Esophagus squamous epithelium (tissue), 5 donors: ENCODE measurements at places on chromosomes 4 and X.

DNA sequence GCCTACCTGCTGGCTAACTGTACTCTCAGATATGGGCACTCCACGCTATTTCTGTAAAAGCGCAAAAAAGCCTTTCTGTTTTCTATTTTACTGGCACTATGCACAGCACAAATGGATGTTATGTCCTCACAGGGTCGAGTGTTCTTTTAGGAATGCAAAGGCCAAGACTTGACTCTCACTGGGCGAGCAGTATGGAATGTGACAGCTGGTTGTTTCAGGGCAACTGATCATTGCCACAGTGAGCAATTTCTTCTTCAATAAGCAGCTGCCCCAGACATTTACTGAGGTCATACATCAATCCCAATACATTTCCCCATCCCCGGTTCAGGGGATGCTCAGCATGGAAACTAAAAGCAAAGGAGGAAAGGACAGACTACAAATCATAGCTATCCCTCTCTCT, 58.2 kb downstream of the PDE5A start:
- no peak overlapping the region for H3K4me3 ChIP-seq
- H3K27ac ChIP-seq = peak overlapping the region; percentile 47
- no peaks in the 10 kb centered on the region for H3K27me3 ChIP-seq
- no peaks in the 10 kb centered on the region for H3K4me1 ChIP-seq
- peaks cover 7% of the 10 kb centered on the region for H3K36me3 ChIP-seq
- DNase-seq = no peak

- no peak for DNase-seq
- no peak overlapping the region for H3K27ac ChIP-seq
- no peaks in the 10 kb centered on the region for H3K4me1 ChIP-seq
- no peaks in the 10 kb centered on the region for H3K27me3 ChIP-seq
Measured at GRCh38 chr4:97978791-97979488, 164.3 kb downstream of the STPG2 start.

GRCh38 chr4:179472164-179472563, 2029.9 kb upstream of the AGA start:
- DNase-seq = no peak
- no peaks in the 10 kb centered on the region for H3K4me1 ChIP-seq
- no peaks in the 10 kb centered on the region for H3K36me3 ChIP-seq
- no peak overlapping the region for H3K4me3 ChIP-seq
- H3K27me3 ChIP-seq = no peaks in the 10 kb centered on the region
- H3K27ac ChIP-seq = no peak overlapping the region

GRCh38 chr4:83019794-83020494, 9.3 kb upstream of the LIN54 start:
- no peak for DNase-seq
- no peak overlapping the region for H3K4me3 ChIP-seq
- no peaks in the 10 kb centered on the region for H3K36me3 ChIP-seq

DNA sequence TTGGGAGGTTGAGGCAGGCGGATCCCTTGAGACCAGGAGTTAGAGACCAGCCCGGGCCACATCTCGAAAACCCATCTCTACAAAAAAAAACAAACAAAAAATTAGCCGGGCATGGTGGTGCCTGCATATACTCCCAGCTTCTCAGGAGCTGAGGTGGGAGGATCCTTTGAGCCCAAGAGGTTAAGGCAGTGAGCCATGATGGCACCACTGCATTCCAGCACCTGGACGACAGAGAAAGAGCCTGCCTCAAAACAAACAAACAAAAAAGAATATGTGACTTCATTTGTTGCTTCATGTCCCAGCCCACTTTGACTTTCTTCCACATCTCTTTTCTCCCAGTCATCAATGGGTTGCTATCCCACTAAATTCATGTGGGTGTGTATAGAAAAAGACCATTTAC, 79.7 kb downstream of the BCOR start:
- peaks cover 7% of the 10 kb centered on the region for H3K4me1 ChIP-seq
- H3K36me3 ChIP-seq = no peaks in the 10 kb centered on the region
- DNase-seq = no peak
- H3K27ac ChIP-seq = no peak overlapping the region
- no peaks in the 10 kb centered on the region for H3K27me3 ChIP-seq

DNA sequence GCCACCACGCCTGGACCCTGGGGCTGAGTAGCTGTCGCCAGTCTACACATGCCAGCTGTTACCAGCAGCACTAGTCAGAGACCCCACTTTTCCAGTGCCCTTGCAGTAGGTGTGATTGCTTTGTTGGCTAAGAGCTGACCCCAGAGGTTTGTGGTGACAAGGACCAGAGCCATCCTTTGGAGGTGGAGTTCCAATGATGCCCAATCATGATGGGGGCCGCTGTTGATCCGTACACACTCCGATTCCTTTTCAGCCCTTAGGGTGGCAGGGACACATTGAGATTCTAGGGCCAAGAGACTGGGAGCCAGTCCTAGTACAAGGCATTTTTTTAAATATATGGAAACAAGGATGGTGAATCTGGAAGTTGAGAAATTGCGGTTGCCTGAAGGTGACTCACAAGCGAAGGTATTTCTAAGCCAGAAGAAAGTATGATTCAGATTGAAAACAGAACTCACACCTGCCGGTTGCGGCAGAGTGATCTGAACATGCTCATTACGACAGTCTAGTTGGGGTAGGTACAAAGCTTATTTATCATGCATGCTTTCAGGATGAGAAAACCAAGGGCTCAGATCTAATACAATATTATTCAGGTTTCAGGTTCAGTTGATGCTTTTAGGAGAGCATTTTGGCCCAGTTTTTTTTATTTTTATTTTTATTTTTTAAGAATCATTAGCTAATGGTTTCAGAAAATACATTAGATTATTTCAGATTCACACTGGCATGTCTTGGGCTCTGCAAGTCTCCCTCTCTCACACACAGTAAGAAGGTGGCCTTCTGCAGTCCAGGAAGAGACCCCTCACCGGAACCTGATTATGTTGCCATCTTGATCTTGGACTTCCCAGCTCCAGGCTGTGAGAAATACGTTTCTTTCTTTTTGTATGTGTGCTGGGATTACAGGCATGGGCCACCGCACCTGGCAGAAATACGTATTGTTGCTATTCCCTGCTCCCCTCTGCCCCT, 43.4 kb downstream of the SHROOM2 start:
- no peak overlapping the region for H3K27ac ChIP-seq
- no peak overlapping the region for H3K4me3 ChIP-seq
- no peaks in the 10 kb centered on the region for H3K27me3 ChIP-seq
- DNase-seq = no peak
- no peaks in the 10 kb centered on the region for H3K4me1 ChIP-seq

GRCh38 chr4:102525097-102525496, 23.9 kb downstream of the NFKB1 start:
- peaks cover 28% of the 10 kb centered on the region for H3K36me3 ChIP-seq
- H3K4me3 ChIP-seq = no peak overlapping the region
- no peak overlapping the region for H3K27ac ChIP-seq
- no peaks in the 10 kb centered on the region for H3K4me1 ChIP-seq
- DNase-seq = no peak

DNA sequence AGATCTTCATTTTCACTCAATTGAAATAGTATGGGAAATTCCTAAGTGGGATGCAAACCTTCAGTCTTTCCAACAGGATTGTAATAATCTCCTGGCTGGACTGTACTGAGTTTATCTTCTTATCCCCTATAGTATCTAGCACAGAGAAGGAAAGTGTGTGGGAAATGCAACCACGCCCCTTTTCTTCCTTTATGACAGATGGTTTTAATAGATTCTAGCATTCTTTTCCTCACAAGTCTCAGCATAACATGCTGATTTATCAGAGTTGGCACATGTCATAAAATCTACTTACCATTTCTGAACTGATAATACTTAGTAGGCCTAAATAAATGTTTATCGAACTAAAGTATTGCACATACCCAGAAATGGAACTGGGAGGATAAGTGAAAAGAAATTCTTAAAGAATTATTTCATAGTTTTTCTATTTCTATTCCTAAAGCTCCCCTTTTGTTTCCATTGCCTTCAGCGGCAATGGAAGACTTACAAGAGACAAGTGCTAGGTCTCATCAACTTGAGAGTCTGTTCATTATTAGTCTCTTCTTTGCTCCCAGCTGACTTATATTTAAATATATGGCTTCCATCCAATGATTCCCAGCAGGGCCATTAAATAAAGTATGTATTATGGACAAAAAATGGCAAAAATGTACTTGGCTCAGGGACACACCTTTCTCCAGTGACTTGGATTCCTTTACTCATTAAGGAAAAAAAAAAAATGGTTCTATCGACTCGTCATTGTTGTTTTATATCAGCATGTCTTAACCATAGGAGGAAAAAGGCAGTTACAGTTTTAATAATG, 484.5 kb downstream of the IL1RAPL1 start:
- H3K36me3 ChIP-seq = no peaks in the 10 kb centered on the region
- H3K4me1 ChIP-seq = no peaks in the 10 kb centered on the region
- no peak overlapping the region for H3K4me3 ChIP-seq
- H3K27ac ChIP-seq = no peak overlapping the region

GRCh38 chr4:82753725-82754410, 44.7 kb downstream of the SCD5 start:
- no peaks in the 10 kb centered on the region for H3K27me3 ChIP-seq
- no peaks in the 10 kb centered on the region for H3K36me3 ChIP-seq
- DNase-seq = no peak
- H3K4me3 ChIP-seq = no peak overlapping the region
- H3K4me1 ChIP-seq = peaks cover 14% of the 10 kb centered on the region

GRCh38 chrX:101219116-101219863, at the start of gene DRP2:
TSS of gene DRP2 (plus strand) at chrX:101219786. CDS start at chrX:101231648, 11,862 bp downstream.
- no peaks in the 10 kb centered on the region for H3K4me1 ChIP-seq
- no peaks in the 10 kb centered on the region for H3K36me3 ChIP-seq
- DNase-seq = no peak
- H3K4me3 ChIP-seq = peak within 1 kb of the TSS; percentile 4
- H3K27me3 ChIP-seq = no peaks in the 10 kb centered on the region

DNA sequence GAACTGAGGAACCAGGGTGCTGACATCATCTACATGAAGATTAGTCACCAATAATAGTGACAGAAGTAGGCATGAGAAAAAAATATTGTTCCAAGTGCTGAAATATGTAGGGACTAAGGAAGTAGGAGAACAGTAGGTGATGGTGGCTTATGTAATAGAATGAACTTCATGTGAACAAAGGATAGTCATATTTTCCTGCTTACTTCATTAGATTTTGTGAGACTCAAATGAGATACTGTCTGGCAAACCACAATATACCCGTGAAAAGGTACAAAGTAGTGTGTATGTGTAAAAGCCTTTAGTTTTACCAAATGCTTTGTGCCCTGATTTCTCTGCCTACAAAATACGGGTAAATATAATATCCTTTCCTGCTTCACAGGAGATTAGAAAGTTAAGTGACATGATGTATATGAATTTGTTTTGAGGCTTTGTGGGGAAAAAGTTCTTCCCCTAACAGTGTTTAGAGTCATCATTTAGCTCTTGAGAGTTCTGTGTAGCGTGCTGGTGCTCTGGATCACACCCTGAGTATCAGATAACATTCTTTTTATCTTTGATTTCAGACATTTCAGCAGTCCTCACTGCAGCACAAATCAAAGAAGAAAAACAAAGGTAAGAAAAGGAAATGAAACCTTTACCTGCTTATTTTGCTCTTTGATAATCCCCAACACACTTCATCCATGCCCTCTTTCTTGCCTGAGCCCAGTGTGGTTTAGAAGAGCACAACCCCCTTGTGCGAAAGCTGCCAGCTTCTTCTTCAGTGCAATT, 67.9 kb downstream of the KLHL34 start:
- no peaks in the 10 kb centered on the region for H3K36me3 ChIP-seq
- H3K4me3 ChIP-seq = no peak overlapping the region
- no peak overlapping the region for H3K27ac ChIP-seq
- H3K4me1 ChIP-seq = no peaks in the 10 kb centered on the region

DNA sequence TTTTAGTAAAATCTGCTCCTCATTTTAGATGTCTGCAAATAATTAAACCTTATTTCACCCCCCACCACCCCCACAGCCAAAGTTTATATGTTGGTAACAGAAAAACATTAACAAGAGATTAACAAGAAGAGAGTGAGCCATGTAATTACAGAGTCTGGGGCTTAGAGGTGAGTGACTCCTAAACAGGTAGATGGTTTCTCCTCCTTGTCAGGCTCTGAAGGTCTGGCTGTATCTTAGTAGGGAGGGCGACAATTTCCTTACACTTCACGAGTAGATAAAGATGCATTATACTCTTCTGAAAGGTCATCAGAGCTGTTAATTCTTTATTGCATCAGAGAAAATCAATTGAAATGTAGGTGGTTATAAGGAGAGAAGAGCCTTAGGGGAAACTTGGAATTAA, 171.8 kb upstream of the ANKRD50 start:
- DNase-seq = no peak
- H3K36me3 ChIP-seq = no peaks in the 10 kb centered on the region
- H3K4me3 ChIP-seq = no peak overlapping the region
- H3K4me1 ChIP-seq = no peaks in the 10 kb centered on the region

- H3K27me3 ChIP-seq = no peaks in the 10 kb centered on the region
- no peak for DNase-seq
- H3K4me1 ChIP-seq = peaks cover 35% of the 10 kb centered on the region
- H3K36me3 ChIP-seq = no peaks in the 10 kb centered on the region
- no peak overlapping the region for H3K4me3 ChIP-seq
Measured at GRCh38 chr4:74578329-74578728, 133.4 kb downstream of the AREG start.

DNA sequence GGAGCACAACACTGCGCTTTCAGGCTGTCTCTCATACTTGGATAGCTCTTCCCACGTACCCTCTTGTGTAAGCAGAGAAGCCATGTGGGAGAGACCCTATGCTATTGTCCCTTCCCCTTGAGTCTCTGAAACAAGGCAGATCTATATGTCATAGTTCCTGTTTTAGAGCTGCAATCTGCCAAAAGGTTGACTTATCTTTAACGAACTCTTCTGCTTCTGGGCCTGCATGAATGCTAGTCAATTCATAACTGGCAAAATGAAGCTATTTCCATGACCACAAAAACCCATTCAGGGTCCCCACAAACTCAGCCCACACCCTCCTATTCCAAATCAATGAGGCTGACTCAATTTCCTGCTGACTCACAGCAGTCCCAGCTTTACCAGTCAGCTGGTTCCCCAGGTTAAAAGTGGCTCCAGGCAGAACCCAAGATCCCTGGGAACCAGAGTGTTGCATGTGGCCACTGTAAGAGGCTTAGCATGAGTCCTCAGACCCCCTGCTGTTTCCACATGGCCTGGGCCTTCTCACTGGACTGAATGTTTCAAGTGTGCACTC, 25.3 kb upstream of the SOD3 start:
- no peak overlapping the region for H3K27ac ChIP-seq
- H3K4me3 ChIP-seq = no peak overlapping the region
- H3K36me3 ChIP-seq = no peaks in the 10 kb centered on the region
- H3K27me3 ChIP-seq = no peaks in the 10 kb centered on the region
- DNase-seq = no peak
- H3K4me1 ChIP-seq = peaks cover 6% of the 10 kb centered on the region

GRCh38 chr4:19327364-19327763, 924.3 kb upstream of the SLIT2 start:
- H3K4me3 ChIP-seq = no peak overlapping the region
- H3K4me1 ChIP-seq = no peaks in the 10 kb centered on the region
- no peaks in the 10 kb centered on the region for H3K27me3 ChIP-seq
- DNase-seq = no peak

DNA sequence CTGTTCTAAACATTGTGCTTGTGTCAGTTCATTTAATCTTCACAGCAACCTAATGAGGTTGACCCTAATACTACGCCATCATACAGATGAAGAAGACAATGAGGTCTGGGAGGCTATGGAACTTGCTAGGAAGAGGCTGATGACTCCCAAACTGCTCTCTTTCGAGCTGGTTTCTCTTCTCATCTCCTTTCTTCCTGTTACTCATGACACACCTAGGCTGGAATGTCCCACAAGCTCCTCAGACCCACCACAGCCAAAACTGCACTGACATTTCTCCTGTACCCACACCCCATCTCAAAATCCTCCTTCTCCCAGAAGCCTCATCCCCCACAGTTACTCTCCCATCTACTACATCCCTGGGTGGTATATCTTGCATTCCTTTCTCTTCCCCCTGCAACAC, 27.4 kb upstream of the PJA1 start:
- no peak for DNase-seq
- H3K4me3 ChIP-seq = no peak overlapping the region
- H3K27me3 ChIP-seq = no peaks in the 10 kb centered on the region
- no peak overlapping the region for H3K27ac ChIP-seq
- H3K36me3 ChIP-seq = no peaks in the 10 kb centered on the region
- no peaks in the 10 kb centered on the region for H3K4me1 ChIP-seq
